Inflammatory macrophage (primary cell): ENCODE measurements at places on chromosomes 1 and 21.

DNA sequence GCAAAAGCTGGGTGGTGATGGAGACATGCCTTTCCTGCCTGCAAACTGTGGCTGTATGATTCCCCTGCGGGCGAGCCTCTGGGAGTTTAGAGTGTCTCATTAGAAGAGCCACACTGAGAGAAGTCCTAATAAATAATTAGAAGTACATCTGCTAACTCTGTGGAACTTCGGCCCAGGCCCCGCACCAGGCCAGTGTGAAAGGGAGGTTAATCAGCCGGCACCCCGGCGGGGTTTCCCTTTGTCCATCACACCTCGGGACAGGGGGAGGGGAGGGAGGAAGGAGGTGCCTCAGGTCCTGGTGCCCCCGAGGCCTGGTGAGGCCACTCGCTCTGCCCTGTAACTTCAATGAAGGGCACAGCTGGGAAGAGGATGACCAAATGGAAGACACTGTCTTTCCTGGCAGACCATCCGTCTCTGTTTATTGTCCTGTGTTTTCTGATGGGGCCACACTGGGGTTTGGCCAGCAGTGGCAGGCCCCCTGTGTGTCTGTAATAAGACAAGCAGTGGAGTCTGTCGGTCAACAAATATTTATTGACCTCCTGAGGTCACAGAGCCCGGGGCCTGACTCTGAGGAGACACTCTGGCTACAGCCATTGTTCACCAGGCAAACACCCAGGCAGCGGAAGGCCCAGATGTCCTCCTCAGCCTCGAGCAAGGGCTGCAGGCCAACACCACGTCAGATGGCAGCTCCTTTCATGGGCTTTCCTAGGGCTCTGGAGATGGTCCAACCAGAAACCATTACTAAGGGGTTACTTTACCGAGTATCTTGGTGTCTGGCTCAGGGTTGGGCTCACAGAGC lies 267.5 kb upstream of the RAB4A start:
- no peak for DNase-seq

- DNase-seq: no peak
These were observed 1132.7 kb downstream of the KCNT2 start for GRCh38 chr1:195475568-195475967.

- no peak for DNase-seq
These were observed 56.6 kb downstream of the PRKCZ start for GRCh38 chr1:2106659-2107405.

DNA sequence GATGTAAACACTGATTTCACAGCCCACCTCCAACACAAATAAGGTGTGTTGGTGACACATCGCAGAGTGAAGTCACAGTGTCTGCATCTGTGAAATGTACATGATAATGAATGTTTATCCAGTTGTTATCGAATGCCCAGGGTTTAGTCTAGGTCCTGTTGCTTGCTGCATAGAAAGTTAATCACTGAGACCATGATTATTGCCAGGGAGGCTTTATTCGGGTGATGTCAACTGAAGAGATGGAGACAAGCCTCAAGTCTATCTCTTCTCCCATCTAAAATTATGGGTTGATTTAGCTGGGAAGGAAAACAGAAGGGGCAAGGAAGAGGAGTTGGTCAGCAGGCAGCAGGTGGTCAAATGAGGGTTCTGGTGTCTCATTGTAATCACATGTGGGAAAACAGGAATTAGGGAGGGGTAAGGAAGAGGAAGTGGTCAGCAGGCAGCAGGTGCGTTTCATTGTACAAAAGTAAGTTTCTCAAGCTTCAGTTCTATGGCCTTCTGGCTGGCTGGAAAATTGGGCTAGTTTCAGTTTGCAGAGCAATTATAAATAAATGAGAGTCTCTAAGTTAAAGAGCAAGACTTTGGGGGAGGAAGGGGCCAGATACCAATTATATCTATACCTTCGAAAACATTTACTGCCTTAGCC lies 146.3 kb upstream of the DNAH14 start:
- DNase-seq: no peak

DNA sequence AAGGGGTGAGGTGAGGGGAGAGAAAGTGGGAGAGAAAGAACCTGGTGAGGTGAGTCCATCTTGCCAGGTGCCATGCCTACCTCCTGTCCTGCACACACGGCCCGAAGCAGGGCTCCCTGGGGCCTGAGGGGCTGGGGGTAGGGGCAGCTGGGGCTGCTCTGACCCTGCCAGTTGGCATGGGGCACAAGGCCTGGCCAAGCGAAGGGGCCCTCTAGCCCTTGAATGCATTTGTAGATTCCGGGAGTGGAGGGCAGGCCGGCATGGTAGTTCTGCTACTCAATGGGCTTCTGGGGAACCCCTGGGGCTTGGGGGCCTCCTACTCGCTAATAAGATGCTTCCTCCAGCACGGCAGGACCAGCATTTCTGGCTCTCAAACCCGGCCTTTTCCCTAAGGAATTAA lies 3.6 kb upstream of the PRDM16 start:
- DNase-seq: no peak

DNA sequence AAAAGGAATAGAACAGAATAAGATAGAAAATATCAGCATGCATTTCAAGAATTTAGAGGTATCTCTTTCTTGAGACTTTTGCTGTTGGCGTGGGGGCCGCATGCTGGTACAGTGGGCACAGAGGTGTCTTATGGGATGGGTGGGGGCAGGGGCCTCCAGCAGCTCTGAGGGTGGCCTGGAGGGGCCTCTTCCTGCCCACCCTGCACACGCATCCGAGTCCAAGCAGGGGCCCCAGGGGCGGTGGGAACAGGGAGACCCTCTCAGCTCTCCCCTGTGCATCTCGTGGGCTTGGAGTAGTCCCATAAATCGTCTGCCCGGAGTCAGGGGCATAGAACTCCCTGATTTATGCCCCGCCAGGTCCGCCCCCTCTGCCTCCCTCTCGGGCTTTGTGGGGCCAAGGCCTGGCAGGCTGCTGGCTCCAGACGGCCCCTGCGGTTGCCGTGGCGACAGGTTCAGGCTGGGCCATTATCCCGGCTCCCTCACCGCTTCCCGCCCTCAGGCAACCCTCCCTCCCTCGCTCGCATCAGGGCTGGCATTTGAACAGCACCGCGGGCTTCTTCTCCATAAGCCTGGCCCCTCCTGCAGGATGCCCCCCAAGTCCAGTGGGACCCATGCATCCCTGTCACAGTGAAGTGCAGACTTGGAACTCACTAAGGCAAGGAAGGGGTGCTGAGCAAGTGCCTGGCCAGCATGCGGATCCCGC lies 133.2 kb upstream of the ZBTB40 start:
- DNase-seq: no peak

DNA sequence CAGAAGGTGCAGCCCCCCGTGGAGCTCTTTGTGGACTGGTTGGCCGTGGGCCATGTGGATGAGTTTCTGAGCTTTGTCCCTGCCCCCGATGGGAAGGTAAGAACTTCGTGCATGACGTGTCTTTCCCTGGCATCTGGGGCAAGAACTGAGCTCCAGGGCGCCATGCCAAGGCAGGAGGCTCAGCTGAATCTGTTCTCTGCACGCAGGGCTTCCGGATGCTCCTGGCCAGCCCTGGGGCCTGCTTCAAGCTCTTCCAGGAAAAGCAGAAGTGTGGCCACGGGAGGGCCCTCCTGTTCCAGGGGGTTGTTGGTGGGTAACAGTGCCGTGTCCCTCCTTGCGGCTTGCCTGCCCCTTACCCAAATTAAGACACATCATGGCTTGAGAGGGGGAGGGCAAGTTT lies 27.7 kb downstream of the PADI3 start:
- peak; percentile 56 for DNase-seq

- DNase-seq: no peak
These were observed 17.4 kb upstream of the CPLANE2 start for GRCh38 chr1:16254263-16254928.

- no peak for DNase-seq
These were observed 114.7 kb downstream of the GRIK3 start for GRCh38 chr1:36919491-36920145.

DNA sequence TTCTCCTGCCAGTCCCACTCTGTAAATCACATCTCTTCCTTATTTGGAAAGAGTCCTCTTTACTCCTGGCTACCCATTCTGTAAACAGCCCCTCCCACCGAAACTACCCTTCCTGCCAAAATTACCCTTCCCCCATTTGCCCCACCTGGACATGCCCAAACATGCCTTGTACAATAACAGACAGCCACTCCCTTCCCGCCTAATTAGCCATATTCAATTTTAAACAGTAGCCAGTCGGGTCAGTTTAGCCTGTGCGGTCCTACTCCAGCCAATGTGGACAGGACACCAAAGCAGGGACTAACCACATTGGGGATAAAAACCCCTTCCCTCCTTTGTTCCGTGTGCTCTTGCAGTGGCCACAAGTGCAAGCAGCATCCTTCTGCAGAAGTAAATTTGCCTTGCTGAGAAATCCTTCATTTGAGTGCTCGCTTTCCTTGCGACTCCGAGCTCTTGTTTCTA lies 56.3 kb upstream of the MAP10 start:
- no peak for DNase-seq

GRCh38 chr1:43531906-43532584 lies 1.4 kb downstream of the PTPRF start:
- no peak for DNase-seq

- DNase-seq: no peak
These were observed 853 bp upstream of the ATP1A1 start for GRCh38 chr1:116372191-116372590.

DNA sequence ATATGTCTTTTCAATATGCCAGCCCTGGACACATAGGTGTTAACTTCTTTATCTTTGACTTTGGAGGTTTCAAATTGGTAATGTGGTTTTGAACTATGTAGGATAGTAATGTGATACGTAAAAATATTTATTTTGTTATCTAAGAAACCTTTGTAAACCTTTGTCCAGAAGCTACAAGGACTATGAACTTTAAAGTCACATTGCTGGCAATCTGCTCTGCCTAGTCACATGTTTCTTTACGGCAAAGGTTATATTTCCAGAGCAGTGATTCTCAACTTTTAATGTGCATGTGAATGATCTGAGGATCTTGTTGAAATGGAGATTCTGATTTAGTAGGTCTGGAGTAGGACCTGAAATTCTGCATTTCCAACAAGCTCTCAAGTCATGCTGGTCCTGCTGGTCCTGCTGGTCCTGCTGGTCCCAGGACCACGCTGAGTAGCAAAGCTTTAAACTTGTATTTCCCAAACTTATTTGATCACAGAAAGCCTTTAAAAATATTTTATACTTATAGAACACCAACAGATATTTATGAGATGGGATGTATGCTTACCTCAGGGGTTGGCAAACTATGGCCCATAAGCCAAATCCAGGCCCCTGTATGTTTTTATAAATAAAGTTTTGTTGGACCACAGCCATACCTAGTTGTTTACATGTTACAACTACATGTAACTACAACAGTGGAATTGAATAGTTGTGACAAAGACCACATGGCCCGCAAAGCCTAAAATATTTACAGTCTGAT lies 57.9 kb upstream of the QSOX1 start:
- DNase-seq: no peak

GRCh38 chr1:203283597-203283996 lies 21.7 kb upstream of the BTG2 start:
- DNase-seq: no peak

- DNase-seq: no peak
These were observed 25.4 kb upstream of the SMIM12 start for GRCh38 chr1:34884961-34885360.

- DNase-seq: no peak
These were observed 58.0 kb downstream of the NGF start for GRCh38 chr1:115280064-115280463.

DNA sequence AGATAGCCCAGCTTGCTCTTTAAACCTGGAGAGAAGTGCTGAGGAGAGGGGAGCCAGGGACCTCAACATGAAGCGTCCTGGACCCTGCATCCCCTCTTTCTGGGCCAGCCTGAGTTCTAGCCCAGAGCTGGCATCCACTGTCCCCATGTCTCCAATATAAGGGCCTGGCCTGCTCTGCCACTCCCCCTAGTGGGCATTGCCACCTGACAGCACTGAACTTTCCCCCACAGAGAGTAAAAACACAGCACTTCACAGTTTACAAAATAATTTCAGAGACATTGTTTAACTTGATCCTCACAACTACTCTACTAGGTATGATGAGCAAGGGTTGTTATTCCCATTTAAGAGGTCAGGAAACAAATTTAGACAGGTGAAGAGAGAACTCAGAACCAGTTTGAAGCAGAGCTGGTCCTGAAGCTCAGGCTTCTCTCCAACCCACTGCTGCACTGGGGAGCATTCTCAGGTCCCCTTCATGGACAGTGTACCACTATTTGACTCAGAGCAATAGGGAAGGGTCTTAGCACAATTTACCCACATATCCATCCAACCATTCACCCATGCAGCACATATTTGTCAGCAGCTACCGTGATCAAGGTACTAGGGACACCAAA lies 151.2 kb downstream of the DMRTA2 start:
- peak; percentile 33 for DNase-seq

GRCh38 chr1:201260236-201260590 lies 23.1 kb upstream of the PKP1 start:
- no peak for DNase-seq

DNA sequence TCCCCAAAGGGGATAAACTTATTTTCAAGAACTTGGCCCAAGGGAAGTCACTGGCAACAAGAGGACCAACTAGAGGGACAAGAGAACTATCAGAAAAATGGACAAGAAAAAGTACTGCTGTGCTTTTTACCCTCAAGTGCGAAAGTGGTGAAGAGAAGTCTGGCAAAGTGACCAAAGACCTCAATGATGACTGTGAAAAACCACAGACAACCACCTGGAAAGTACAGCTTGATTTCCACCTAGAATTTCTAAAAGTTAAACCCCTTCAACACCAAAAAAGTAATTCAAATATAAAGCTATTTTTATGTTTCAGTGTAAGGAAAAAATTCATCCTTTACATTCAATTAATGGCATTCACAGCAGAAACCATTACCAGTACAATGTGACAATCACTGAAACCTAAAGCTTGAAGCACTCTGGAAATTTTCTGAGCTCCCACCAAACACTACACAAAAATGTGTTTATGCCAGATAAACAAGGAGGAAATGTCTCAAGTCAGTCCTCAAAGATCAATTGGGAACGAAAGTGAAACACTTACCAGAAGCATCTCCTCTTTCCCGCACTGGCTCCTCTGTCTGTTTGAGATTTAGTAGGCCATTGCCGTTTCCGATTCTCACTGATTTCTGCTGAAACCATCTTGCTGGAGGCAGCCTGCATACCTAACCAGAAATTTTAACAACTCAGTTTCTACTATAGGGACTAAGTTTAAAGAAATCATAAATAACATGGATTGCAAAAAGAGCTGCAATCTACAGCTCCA lies 8.3 kb downstream of the SDE2 start:
- no peak for DNase-seq

GRCh38 chr1:207202480-207202879 lies 98.4 kb downstream of the C4BPA start:
- no peak for DNase-seq

- no peak for DNase-seq
These were observed 446.8 kb downstream of the COL11A1 start for GRCh38 chr1:102661481-102661880.

DNA sequence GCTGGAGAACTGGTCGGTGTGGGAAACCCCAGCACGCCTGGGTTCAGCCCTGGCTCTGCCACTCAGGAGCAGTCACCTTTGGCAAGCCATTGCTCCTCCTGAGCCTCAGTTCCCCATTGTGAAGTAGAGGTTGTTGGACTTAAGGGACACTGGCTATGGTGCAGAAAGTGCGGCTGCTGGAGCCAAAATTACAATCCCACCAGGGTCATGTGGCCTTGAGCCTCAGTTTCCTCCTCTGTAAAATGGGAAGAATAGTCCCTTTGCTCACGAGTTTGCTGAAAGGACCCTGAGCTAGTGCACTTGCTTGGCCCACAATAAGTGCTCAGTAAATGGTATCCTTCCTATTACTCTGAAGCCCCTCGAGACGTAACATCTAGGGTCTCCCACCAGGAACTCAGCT lies 14.6 kb upstream of the TAS1R2 start:
- no peak for DNase-seq

- DNase-seq: no peak
These were observed 116.9 kb downstream of the TGFBR3 start for GRCh38 chr1:91768786-91769725.

GRCh38 chr21:41582866-41583265 lies 74.9 kb upstream of the TMPRSS2 start:
- no peak for DNase-seq
